Activated T-cell treated with anti-CD3 and anti-CD28 coated beads for 1 hour (primary cell): ENCODE measurements at places on chromosomes 6 and 20.

GRCh38 chr6:34315256-34315655 lies 66.5 kb upstream of the SMIM29 start:
- DNase-seq = no peak

DNA sequence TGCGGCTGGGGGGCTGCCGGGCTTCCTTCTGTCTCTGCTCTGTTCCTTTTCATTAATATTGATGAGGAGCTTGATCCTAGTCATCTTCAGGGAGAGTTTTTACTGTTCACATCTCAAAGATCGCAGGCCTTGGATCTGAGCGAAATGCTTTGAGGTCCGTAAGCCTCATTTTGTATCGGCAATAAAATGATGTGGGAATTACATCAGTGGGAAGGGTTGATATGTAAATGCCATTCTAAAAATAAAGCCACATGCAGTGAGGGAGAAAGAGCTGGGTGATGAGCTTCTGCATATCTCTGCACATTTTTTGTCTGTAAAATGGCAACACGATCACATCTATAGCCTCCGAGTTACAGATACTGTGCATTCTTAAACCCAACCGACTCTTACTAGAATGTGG lies 24.9 kb downstream of the CDH26 start:
- no peak for DNase-seq

GRCh38 chr6:158669145-158670035 lies 19.5 kb downstream of the SYTL3 start:
- DNase-seq = no peak

DNA sequence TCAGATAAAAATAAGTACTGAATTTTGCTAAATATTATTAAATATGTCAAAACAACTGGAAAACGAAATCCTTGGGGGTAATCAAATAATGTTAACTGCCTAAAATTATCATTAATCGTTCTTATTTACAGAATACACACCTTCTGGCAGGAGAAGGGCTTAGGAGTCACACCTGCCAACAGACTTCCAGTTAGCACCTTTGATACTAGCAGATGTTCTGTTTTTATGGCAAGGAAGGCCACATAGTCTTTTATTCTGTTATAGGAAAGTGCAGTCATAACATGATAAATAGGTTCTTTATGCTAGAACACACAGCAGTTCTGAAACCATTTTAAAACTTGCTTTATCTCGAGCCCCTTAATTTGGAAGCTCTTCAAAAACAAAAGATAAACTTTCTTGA lies 464.1 kb downstream of the UTRN start:
- no peak for DNase-seq

DNA sequence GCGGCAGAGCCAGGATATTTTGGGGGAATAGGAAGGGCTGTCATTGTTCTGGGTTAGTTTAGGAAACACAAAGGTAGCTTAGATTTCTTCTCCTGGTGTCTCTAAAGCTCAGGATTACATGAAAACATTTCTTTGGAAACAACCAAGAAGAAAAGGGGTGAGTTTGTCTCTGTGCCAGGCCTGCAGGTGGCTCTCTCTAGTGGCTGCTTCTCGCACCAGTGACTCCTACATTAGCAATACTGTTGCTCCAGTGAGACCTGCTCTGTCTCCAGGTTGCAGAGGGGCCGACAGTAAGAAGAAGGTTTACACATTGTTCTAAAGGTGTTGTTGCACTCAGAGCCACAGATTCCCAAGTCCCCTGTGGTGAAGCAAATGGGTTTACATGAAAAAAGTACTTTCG lies 104.6 kb upstream of the GLP1R start:
- no peak for DNase-seq

GRCh38 chr6:41599015-41599851 lies 39.0 kb upstream of the MDFI start:
- DNase-seq = no peak

DNA sequence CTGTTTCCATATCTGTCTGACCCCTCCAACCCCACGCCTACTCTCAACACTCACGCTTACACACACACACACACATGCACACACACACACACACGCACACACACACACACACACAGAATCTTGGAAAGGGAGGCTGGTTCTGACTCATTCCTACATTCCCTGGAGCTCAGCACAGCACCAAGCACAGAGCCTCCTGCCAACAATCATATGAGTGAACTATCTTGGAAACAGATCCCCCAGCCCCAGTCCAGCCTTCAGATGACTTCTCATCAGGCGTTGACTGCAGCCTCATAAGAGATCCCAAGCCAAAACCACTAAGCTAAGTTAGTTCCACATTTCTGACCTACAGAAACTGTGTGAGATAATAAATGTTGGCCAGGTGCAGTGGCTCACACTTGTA lies 14.1 kb upstream of the HCK start:
- no peak for DNase-seq

- DNase-seq = no peak
These were observed 104.7 kb downstream of the OPRM1 start for GRCh38 chr6:154143753-154144152.

DNA sequence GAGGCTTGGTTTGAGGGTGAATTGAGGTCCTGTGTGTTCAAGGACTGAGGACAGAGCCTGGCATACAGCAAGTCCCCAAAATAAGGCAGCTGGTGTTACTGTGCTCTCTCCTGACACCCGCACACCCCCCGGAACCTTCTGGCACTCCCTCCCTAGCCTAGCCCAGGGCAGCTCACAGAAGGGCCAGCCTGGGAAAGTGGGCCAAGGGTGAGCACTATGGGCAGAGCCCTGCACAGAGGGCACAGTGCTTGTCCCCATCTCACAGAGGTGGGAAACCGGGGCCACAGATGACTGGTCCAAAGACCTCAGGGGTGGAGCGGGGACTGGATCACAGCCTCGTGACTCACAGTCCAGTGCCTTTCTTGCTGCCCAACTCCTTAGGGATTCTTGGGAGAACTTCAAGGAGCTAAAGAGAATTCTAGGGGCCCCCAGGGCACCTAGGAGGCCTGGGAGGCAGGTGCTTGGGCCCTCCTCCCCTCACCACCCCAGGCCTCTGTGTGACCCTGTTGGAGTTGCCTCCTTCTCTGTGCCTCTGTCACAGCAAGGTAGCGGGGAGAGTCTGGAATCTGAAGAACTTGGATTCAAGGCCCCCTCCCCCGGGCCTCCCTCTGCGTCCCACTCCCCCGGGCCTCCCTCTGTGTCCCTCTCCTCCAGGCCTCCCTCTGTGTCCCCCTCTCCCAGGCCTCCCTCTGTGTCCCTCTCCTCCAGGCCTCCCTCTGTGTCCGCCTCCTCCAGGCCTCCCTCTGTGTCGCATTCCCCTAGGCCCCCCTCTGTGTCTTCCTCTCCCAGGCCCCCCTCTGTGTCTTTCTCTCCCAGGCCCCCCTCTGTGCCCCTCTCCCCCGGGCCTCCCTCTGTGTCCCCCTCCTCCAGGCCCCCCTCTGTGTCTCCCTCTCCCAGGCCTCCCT lies 13.5 kb downstream of the DLGAP4 start:
- DNase-seq = no peak

- DNase-seq = no peak
These were observed 73.8 kb downstream of the EDN3 start for GRCh38 chr20:59374261-59374660.
